ENCODE measurements at places on chromosomes 16 and 17.

DNA sequence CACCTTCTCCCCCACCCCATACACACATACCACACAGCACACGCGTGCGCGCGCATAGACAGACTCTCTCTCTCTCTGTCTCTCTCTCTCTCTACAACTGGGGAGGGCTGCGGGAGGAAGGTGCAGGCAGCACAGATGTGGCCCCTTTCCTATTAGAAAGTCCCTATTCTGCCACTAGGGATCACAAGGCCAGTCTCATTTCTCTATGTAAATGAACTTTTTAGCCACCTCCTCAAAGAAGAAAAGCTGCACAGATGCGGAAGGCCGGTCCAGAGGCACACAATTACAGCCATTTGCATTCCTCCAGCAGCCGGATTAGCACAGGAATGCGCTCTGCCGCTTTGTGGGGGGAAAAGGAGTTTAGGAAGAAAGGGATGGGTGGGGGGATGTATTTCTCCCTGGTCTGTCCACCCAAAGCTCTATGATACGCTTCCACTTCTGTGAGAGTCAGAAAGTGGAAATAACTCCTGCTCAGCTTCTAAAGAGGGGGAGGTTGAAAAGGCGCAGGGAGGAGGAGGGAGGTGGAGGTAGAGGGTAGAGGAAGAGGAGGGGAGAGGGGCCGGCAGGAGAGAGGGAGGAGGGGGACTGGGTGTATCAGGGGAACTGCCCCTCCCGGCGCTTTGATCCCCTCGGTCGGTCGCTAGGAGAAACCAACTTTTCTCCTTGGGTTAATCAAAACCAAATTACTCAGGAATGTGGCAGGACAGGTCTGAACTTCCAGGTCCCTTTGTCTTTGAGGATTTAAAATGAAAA, 11.7 kb downstream of the ZFHX3 start:
- no peak for DNase-seq

DNA sequence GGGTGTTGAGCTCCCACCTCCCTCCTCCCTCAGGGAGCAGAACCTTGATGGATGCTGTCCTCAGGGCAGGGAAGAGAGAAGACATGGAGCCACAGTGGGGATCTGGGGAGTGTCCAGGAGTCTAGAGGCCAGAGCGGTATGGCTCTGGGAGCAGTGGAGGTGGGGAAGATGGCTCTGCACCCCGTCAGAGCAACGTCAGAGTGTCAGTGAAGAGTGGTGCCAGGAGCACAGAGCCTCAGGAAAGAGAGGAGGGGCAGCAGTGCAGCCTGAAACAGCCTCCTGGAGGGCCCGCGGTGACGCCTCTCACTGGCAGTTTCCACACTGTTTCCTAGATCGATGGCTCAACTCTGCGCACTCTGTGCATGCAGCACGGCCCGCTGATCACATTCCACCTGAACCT, 23.2 kb upstream of the SLC5A11 start:
- no peak for DNase-seq

GRCh38 chr16:20866145-20866772, 33.9 kb downstream of the DCUN1D3 start:
- no peak for DNase-seq

DNA sequence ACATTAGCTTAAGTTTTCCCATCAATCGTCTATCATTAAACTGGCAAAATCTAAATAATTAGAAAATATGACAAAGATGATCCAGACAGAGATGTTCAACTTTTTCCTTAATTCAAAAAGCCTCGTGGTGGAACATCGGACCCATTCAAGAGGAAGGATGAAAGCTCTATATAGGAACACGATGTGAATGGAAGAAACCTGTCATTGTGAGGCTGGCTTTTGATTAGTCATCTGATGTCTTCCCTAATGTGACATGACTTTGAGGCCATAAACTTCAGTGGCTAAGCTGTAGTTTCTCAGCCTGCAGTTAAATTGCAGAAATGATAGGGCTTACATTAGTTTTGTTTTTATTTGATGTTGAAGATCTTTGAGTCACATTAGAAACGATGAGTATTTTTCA, 1.0 kb downstream of the AMZ2 start:
- no peak for DNase-seq

DNA sequence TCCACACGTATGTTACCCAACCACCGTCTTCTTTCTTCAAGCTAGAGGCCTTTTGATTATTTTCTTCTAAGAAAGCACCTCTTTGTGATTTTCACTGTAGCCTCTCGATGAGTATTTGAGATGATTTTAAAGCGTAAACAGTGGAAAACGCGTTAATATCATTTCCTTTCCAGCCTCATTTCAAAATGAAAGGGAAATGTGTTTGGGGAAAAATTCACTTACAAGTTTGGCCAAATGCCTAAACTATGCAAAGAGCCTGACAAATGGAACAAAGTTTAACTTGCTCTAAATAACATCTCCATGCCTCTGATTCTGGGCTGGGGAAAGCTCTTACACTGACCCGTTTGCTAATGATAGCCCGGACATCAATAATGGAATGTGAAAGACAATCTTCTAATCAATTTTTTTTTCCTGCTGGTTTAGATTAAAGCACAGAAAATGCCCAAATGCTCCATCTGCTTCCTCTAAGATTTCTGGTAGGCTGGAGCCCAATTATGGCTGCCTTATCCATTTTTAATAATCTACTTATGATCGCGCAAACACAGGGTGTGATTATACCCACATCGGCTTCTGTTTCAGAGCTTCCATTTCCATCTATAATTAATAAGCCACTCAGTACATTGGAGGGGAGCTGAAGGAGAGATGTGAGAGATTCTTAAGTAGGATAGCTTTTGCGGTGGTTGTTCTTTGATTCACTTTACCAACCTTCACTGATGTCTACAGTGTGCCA, 43.5 kb downstream of the HS3ST2 start:
- no peak for DNase-seq

DNA sequence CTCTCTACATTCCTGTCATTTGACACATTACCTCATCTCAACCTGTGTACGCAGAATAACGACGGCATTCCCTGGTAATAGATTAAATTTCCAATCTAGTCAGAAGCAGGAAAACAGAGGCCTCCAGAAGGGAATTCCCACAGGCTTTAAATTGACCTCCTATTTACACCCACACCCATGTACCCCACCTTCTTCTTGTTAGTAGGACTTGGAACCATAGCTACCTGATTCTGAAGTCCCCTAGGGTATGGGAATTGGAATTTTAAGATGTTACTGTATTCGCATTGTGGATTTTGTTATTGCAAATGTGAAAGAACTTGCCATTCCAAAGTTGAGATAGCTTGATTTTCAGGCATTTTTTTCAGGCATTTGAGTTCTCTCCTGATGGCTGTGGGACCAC, 377.5 kb upstream of the DYNLRB2 start:
- no peak for DNase-seq

- no peak for DNase-seq
Measured at GRCh38 chr17:27513849-27514248, 57.6 kb downstream of the KSR1 start.

DNA sequence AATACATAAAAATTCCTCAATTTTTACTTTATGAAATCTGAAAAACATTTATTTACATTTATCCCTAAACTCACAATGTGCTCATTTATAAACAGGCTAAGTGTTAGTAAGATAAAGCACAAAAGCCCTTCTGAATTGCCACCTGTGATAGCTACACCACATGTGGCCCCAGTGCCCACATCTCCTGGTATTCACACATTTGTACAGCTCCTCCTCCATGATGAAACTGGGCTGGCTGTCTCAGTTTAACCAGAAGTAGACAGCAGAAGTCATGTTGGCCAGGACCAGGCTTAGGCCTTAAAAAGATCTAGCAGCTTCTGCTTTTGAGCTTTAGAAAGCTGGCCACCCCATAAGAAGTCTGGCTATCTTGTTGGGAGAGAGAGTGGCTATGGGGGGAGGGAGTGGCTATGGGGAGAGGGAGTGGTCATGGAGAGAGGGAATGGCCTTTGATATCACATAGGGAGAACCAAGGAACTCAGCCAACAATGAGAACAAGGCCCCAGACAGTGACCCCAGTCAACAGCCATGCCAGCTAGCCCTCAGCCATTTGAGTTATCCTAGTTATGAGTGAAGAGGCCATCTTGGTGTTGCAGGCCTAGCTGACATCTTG, 47.4 kb downstream of the CEP95 start:
- no peak for DNase-seq

DNA sequence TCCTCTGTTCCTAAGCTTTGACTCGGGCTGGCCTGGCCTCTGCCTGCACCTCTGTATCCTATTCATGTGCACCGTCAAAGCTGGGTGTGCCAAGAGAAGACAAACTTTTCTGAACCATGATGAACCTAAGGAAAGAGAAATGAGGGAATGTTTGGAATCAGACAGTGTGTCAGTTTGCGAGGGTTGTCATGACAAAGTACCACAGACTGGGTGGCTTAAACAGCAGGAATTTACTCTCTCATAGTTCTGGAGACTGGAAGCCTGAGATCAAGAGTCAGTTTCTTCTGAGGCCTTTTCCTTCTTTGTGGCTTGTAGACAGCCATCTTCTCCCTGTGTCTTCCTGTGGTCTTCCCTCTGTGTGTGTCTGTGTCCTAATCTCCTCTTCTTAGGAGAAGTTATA, 129.0 kb downstream of the KATNIP start:
- no peak for DNase-seq

DNA sequence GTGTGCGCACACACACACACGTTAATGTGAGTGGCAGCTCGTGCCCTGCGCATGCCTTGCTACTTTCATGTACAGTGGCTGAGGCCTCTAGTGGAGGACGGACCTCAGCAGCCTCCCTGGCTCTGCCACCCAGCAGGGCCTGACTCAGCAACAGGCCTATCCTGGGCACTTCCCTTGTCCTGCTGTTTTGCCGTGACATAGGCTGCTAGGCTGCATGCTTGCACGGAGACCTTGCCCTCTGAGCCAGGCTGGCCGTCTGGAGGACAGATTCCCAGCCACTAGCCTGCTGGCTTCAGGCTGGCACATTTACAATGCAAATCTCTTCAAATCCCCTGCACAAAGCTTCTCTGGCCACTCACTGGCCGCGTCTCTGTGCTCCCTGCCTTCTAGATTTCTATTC, 9.5 kb downstream of the RNF213 start:
- no peak for DNase-seq

GRCh38 chr16:10965440-10966061, 21.2 kb downstream of the CLEC16A start:
- DNase-seq: no peak

DNA sequence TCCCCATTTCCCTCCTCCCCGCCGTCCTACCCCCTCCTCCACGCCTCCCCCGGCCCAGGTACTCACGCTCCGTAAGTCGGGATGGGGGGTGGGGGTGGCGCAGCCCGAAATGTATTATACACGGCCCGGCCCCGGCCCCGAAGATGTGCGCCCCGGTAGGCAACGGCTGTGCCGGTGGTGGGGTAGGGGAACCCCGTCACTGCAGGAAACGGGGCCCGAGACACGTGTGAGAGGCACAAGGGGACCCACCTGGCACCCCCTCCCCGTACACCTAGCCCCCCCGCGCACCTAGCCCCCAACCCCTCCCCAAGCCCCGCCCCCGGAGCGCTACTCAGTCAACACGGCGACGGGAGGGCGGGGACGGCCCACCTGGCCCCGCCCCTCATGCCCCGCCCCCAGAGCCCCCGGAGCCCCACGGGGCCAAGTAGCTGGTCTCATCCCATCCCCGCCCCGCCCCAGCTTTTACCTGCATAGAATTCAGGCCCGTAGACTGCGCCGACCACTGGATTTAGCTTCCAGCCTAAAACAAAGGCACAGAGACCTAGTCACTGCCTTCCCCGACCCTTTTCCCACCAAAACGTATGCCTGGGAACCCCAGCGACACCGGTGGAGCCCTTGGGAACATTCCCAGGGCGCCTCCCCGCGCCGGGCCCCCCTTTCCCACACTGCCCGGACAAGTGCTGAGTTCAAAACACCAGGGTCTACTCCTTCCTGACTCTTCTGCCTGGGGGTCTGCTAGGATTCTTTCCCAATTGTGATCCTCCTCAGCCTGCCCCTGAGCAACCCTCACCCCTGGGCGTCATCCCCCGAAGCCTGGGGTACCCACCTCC, 22.8 kb downstream of the ENGASE start:
- DNase-seq: no peak

DNA sequence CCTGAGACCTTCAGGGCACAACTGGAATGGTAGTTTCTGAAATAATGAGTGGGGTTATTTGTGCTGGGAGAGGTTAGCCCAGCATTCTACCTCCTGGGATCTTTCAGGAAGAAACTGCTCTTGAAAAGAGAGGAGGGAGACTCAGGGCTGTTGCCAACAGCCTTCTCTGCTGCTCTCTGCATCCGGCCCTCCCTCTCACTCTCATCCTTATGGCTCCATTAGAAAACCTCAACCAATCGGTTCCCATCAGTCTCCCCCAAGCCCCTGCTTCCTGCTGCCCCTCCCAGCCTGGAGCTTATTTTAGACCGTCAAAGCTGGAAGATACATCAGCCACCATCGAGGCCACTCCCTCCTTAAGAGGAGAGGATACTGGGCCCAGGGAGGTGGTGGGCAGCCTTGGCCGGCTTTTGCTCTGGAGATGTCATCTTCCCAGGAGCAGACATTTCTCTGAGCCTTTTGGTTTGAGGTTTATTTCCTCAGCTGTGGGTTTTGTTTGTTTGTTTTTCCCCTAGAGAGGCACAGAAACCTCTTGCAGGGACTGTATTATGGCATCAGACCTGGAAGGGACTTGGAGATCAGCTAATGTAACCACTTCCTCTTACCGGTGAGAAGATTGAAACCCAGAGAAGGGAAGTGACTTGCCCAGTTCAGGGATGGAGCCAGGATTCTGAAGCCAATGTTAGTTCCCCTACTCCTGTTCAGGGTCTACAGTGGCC, 2.7 kb downstream of the MPRIP start:
- no peak for DNase-seq

Data from stimulated activated CD8-positive, alpha-beta memory T cell treated with anti-CD3 and anti-CD28 coated beads, Interleukin-15, amount 100 ng/mL, for 24 hours (primary cell).